ENCODE measurements at places on chromosomes 3 and 15. TPM values are rescaled to one million over a fixed set of nuclear protein-coding genes. Genes with fewer than 3 reads are reported as not detected.

Gene AADACL2
- total RNA-seq, result not detected

Gene GOLGA8S
- total RNA-seq, result 0.33 TPM

Gene FBXW12
- total RNA-seq, result not detected

Gene WNT5A
- 3.8 TPM for total RNA-seq

Gene CP
- total RNA-seq, result 6.2 TPM

Gene TGM4
- total RNA-seq, result not detected

Gene RTP1
- not detected for total RNA-seq

Gene SSUH2
- 1.1 TPM for total RNA-seq

Gene PLSCR2
- not detected for total RNA-seq

Gene LSAMP
- 1.2 TPM for total RNA-seq

Gene GPR156
- total RNA-seq, result not detected

GRCh38 chr3:53114412-53115074 is 15.7 kb downstream of the RFT1 start:
- peak overlapping the region; percentile 85 for H3K27ac ChIP-seq
- H3K27me3 ChIP-seq, result no peaks in the 10 kb centered on the region
- H3K4me1 ChIP-seq, result peaks cover 56% of the 10 kb centered on the region
- DNase-seq, result no peak

DNA sequence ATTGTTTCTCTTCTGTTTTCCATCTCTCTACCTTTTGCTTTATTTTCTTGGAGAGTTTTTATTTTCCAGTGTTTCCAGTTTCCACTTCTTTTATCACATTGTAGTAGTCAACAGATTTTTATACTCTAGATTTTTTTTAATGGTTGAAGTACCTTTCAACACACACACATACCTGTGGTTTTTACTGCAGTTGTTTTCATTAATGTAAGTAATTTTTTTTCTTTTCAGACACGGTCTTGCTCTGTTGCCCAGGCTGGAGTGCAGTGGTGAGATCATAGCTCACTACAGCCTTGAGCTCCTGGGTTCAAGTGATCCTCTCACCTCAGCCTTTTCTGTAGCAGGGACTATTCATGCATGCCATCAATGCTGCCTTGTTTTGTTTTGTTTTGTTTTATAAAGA is 472.5 kb upstream of the SGO1 start:
- no peak for DNase-seq
- no peak overlapping the region for H3K4me3 ChIP-seq
- no peaks in the 10 kb centered on the region for H3K27me3 ChIP-seq
- H3K36me3 ChIP-seq, result no peaks in the 10 kb centered on the region
- H3K27ac ChIP-seq, result no peak overlapping the region

- H3K27me3 ChIP-seq, result no peaks in the 10 kb centered on the region
- peaks cover 19% of the 10 kb centered on the region for H3K4me1 ChIP-seq
- no peak overlapping the region for H3K4me3 ChIP-seq
- no peaks in the 10 kb centered on the region for H3K36me3 ChIP-seq
- no peak for DNase-seq
- peak overlapping the region; percentile 85 for H3K27ac ChIP-seq
Measured at GRCh38 chr3:192958219-192958872, 40.7 kb upstream of the MB21D2 start.

DNA sequence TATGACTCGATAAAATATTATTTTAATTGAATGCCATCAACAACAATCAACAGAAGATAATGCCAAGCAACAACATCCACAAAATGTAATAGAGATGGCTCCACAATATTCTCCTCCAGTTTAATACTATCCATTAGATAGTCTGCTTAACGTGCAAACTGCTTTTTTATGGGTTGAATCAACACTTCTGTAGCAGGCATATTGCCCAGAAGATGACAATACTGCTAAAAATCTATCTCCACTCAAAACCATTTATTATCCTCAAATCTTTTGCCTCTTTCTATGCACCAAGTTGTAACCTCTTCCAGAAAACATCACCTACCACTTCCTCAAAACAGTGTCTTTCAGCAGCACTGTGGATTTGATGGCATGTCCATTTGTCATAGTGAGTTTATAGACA is 295.7 kb upstream of the LMCD1 start:
- no peak overlapping the region for H3K27ac ChIP-seq
- no peak for DNase-seq
- no peaks in the 10 kb centered on the region for H3K36me3 ChIP-seq
- H3K4me3 ChIP-seq, result no peak overlapping the region

GRCh38 chr3:66401675-66402491 is 98.9 kb downstream of the LRIG1 start:
- peak overlapping the region; percentile 31 for H3K27ac ChIP-seq
- DNase-seq, result no peak
- peaks cover 56% of the 10 kb centered on the region for H3K4me1 ChIP-seq
- no peak overlapping the region for H3K4me3 ChIP-seq
- no peaks in the 10 kb centered on the region for H3K27me3 ChIP-seq

DNA sequence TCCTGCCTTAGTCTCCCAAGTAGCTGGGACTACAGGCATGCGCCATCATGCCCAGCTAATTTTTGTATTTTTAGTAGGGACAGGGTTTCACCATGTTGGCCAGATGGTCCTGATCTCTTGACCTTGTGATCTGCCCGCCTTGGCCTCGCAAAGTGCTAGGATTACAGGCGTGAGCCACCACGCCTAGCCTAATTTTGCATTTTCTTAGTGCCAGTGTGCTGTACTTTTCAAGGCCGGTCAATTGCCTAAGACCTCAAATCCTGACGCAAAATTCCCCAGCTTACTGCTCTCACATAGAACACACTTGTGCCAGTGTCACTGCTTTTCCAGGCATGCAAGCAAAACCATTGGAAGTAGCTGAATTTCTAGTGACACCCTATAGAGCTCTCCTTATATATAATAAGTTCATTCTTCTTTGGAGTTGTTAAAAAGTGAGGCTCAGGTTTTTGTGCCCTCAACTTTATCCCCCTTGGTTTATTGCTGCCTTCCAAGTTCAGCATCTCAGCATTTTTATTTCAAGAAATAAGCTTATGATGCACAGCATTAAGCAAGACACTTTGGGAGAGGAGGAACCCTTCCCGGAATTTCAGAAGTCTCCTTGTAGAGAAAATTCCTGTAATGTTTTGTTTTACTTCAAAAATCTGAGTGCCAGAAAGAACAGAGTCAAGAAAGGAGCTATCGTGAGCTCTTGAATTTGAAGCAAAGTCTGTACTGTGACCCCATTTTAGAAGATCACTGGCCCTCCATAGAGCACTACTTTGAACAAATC is 93.2 kb downstream of the FILIP1L start:
- H3K27me3 ChIP-seq, result no peaks in the 10 kb centered on the region
- no peaks in the 10 kb centered on the region for H3K36me3 ChIP-seq
- H3K4me1 ChIP-seq, result peaks cover 37% of the 10 kb centered on the region
- no peak overlapping the region for H3K4me3 ChIP-seq
- no peak overlapping the region for H3K27ac ChIP-seq
- no peak for DNase-seq

GRCh38 chr15:48298914-48299313 is 32.3 kb upstream of the DUT start:
- no peaks in the 10 kb centered on the region for H3K4me1 ChIP-seq
- H3K4me3 ChIP-seq, result no peak overlapping the region
- DNase-seq, result no peak
- no peak overlapping the region for H3K27ac ChIP-seq

DNA sequence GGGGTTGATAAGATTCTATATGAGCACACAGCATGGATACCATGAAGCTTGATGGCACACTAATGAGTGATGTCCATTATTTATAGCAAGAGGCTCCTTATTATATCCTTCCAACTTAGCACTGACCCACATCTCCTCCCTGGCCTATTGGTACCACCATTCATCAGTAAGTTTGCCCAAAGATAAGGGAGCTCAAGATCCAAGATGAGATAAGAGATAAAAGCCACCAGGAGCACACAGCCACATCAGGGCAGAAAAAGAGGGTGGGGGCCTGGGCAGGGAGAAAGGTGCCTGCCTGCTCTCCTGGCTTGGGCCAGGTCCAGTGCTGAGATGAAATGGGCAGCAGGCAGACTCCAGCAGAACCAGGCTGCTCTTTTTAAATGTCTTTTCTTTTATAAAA is 4.4 kb upstream of the PPP1R14D start:
- H3K27me3 ChIP-seq, result peaks cover 5% of the 10 kb centered on the region
- no peaks in the 10 kb centered on the region for H3K4me1 ChIP-seq
- no peak overlapping the region for H3K27ac ChIP-seq
- H3K36me3 ChIP-seq, result no peaks in the 10 kb centered on the region

- H3K36me3 ChIP-seq, result peaks cover 64% of the 10 kb centered on the region
- H3K4me3 ChIP-seq, result no peak overlapping the region
- H3K27ac ChIP-seq, result no peak overlapping the region
- H3K4me1 ChIP-seq, result no peaks in the 10 kb centered on the region
- no peaks in the 10 kb centered on the region for H3K27me3 ChIP-seq
- no peak for DNase-seq
Measured at GRCh38 chr15:50925281-50925680, 16.8 kb downstream of the AP4E1 start.

- no peak for DNase-seq
- no peaks in the 10 kb centered on the region for H3K27me3 ChIP-seq
- no peaks in the 10 kb centered on the region for H3K36me3 ChIP-seq
- no peaks in the 10 kb centered on the region for H3K4me1 ChIP-seq
Measured at GRCh38 chr15:53520996-53521395, 238.5 kb downstream of the WDR72 start.

- H3K27ac ChIP-seq, result no peak within 1 kb of the TSS
- peaks cover 16% of the 10 kb centered on the region for H3K4me1 ChIP-seq
- H3K27me3 ChIP-seq, result peaks cover 26% of the 10 kb centered on the region
- peaks cover 41% of the 10 kb centered on the region for H3K36me3 ChIP-seq
- no peak for DNase-seq
Measured at GRCh38 chr3:9703736-9704346, at the start of gene CPNE9. Gene CPNE9 (plus strand): TSS chr3:9703833. CDS start chr3:9703997, 164 bp downstream.

- peaks cover 4% of the 10 kb centered on the region for H3K4me1 ChIP-seq
- no peak overlapping the region for H3K27ac ChIP-seq
- no peak for DNase-seq
- H3K36me3 ChIP-seq, result no peaks in the 10 kb centered on the region
- peaks cover 56% of the 10 kb centered on the region for H3K27me3 ChIP-seq
Measured at GRCh38 chr3:53938645-53939044, 47.0 kb upstream of the SELENOK start.

- peaks cover 56% of the 10 kb centered on the region for H3K4me1 ChIP-seq
- peak overlapping the region; percentile 1 for H3K4me3 ChIP-seq
- peak overlapping the region; percentile 97 for H3K27ac ChIP-seq
- DNase-seq, result peak; percentile 83
- H3K27me3 ChIP-seq, result no peaks in the 10 kb centered on the region
- no peaks in the 10 kb centered on the region for H3K36me3 ChIP-seq
Measured at GRCh38 chr3:134315286-134316106, 58.8 kb downstream of the AMOTL2 start.

GRCh38 chr3:157499342-157499963 is 3.8 kb downstream of the VEPH1 start:
- H3K27me3 ChIP-seq, result peaks cover 47% of the 10 kb centered on the region
- no peak for DNase-seq

DNA sequence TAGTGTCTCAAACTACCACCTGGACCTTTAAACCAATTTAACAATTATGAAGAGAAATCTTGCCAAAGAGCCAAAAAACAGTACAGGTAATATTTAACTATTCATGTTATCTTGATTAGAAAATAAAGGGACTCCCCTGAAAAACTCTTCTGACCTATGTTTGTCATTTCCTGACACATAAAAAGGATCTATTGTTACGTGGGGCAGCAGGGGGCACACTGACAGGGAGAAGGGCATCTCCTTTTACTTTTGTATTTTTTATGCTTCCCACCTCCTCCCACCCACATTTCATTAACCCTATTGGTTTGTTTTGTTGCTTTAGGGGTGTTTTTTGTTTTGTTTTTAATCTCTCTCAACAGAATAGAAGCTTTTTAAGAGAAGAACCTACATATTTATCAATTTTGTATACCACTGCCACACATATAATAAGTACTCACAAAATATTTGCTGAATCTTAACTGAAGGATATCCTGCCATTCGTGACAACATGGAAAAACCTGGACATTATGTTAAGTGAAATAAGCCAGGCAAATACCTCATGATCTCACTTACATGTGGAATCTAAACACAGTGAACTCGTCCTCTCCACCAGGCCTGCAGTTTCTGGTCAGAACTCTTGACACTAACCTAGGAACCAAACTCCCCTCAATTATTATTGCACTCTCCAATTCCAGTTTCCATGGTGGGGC is 17.7 kb downstream of the STAG1 start:
- DNase-seq, result no peak
- H3K4me1 ChIP-seq, result peaks cover 56% of the 10 kb centered on the region

DNA sequence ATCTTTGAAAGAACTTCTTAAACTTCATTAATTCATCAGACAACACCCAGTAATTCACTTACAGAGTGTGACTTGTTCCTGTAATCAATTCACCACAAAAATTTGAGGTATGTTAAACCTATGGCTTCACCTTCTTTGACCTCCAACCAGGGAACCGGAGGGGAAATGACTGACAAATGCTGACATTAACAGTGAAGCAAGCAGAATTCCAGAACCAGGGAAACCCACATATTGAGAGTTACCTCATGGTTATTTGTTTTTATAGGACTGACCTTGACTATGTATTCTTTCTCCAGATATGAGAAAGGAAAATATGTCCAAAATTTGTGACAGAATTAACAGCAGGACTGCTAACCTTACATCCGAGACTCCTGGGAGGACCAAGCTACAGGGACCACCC is 2.7 kb downstream of the P3H2 start:
- no peaks in the 10 kb centered on the region for H3K36me3 ChIP-seq
- H3K27me3 ChIP-seq, result peaks cover 38% of the 10 kb centered on the region
- DNase-seq, result no peak
- no peak overlapping the region for H3K27ac ChIP-seq

DNA sequence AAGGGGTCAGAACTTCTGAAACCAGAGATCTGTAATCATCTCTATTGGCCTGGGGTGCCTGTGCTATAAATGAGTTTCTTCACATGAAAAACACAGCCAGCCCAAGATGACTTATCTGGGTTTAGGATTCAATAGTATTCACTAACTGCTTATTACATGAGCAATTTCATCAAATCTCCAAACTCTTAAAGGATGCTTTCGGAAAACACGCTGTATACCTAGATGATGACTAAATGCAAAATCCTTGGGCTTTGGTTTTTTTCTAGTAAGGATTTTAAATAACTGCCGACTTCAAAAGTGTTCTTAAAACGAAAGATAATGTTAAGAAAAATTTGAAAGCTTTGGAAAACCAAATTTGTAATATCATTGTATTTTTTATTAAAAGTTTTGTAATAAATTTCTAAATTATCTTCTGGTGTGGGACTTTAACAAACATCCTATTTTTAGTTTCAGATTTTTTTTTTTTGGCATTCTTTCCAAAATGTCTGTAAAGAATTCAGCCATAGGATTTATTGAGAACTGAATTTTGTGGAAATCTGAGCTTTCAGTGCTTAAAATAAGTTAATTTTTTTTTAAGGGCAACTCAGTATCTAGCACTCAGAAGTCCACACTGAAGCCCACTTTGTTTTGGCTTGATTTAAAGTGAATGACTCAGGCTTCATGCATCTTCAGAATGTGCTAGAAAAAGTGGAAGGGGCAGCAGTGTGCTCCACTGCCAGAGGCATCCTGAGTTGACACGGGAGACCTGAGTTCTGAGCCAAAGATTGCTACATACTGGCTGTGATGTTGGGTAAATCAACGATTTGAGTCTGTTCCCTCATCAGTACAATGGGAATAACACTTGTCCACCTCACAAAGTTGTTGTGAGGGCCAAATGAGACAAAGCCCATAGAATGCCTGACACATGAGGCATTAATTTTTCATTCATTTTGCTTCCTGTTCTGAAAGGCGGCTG is 18.7 kb downstream of the TMEM43 start:
- H3K4me1 ChIP-seq, result peaks cover 55% of the 10 kb centered on the region
- H3K27me3 ChIP-seq, result no peaks in the 10 kb centered on the region
- DNase-seq, result no peak
